Mesothelial cell of epicardium (in vitro differentiated cells): ENCODE measurements at places on chromosomes 11 and 22.

GRCh38 chr11:103480421-103480820, 371.2 kb downstream of the DYNC2H1 start:
- no peak for DNase-seq

DNA sequence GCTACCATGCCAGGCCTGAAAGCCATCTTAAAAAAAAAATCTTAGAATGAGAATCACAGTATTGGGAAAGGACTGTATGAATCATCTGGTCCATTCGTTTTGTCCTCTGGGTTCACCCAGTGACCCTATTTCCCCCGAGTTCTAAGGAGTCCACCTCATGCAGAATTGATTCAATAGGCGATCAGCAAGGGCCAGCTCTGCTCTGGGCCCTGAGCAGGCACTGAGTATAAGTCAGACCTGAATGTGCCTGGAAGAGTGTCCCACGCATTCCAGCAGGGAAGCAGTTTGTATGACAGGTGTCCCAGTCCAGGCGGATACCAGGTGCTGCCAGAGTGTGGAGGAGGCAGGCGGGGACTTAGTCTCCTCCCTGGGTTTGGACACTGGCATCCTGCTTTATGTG, 883 bp upstream of the HMOX1 start:
- DNase-seq: no peak

GRCh38 chr11:45208135-45208534, 61.7 kb downstream of the PRDM11 start:
- no peak for DNase-seq

GRCh38 chr11:27933992-27934829, 173.7 kb downstream of the KIF18A start:
- DNase-seq: no peak

DNA sequence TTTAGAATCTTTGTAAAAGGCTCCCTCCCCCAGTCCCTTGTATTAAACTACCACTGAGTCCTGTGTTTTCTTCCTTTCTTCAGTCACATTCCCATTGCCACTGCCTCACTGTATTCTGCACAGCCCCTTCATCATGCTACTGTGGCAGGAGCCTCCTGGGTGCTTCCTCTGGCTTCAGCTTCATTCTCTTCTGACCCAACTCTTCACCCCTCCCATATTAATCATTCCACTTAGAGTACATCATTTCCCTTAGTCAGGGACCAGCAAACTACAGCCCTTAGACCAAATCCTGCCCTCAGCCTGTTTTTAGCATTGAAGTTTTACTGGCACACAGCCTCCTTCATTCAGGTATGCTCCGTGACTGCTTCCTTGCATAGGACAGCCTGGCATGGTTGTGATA, 127.7 kb upstream of the MTNR1B start:
- DNase-seq: no peak

GRCh38 chr11:120102864-120103122, 35.1 kb downstream of the TRIM29 start:
- DNase-seq: no peak

DNA sequence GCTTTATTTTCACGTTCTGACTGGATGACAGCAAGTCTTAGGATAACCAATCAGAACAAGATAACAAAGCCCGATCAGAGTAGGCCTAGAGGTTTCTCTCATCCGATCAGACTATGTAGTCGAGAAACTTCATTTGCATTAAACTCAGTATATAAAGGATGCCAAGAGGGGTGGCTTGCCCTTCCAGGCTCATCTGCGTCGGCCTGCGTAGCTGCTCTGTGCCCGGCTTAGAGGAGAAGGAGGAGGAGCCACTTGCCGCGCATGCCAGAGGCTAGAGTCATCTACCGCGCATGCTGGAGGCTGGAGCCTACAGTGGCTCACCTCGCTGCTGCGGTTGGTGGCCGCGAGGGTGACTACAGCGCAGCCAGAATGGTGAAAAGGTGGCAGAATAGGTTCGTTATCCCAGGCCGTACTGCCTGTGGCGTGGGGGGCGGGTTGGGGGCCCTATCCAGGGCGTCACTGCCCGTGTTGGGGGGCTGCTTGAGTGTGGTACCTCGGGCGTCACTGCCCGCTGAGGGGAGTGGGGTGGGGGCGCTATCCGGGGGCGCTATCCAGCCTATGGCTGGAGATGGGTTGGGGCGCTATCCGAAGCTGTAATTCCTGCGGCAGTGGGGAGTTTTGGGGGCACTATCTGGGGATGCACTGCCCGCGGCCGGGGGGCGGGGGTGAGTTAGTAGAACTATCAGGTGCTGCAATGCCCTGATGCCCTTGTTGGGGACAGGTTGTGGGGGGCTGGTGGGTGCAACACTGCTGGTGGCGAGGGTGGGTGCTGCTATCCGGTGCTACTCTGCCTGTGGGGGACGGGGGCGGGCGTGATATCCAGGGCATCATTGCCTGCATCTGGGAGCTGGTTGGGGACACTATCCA, at the start of gene RFPL2:
RFPL2 (minus strand) TSS at position 218 of the 867 bp plus-strand sequence. CDS start 2,622 bp downstream, outside the sequence.
- peak; percentile 75 for DNase-seq
